NCI-H1105 (cell line): ENCODE measurements at places on chromosomes 3 and 15.

GRCh38 chr3:64954995-64955636 is 267.3 kb upstream of the ADAMTS9 start:
- DNase-seq, result no peak

GRCh38 chr15:41583795-41584194 is 24.8 kb downstream of the TYRO3 start:
- no peak for DNase-seq

GRCh38 chr3:24137958-24138875 is 193.1 kb downstream of the NR1D2 start:
- peak; percentile 70 for DNase-seq

DNA sequence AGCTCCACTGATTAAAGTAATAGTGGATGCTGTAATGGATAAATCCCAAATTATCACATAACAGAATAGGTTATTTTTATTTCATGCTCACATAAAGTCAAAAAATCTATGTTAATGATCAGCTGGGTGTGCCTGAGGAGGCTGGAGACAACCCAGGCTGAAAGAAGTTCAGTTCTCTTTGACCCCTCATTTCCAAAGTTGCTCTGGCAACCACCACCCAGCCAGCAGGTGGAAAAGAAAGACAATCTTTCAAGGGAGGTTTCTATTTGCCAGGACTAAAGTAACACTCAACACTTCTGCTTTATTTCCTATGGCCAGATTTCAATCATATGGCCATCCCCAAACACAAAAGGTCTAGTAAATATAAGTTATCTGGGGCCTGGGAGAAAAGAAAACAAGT is 48.8 kb upstream of the ANKRD28 start:
- DNase-seq, result no peak

- no peak for DNase-seq
Observed at GRCh38 chr3:147414390-147415138, 5.4 kb downstream of the ZIC1 start.

GRCh38 chr3:186520957-186521842 is 23.0 kb downstream of the CRYGS start:
- no peak for DNase-seq

DNA sequence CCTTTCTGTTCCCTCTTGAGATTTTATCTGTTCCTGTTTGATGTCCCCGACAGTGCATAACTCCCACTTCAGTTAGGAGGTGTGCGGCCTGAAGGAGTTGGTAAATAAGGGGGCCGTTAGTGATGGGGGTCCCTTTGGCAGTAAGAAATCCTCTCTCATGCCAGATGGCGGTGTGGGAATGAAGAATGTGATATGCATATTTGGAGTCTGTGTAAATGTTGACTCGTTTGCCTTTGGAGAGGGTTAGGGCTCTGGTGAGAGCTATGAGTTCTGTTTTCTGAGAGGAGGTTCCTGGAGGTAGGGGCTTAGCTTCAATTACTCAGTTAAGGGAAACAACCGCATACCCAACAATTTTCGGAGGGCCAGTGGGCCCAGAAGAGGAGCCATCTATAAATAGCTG is 38.8 kb upstream of the RNF7 start:
- no peak for DNase-seq

GRCh38 chr3:129106320-129106719 is 15.3 kb downstream of the RAB43 start:
- DNase-seq, result no peak

GRCh38 chr3:123750659-123751420 is 133.3 kb downstream of the MYLK start:
- DNase-seq, result no peak

DNA sequence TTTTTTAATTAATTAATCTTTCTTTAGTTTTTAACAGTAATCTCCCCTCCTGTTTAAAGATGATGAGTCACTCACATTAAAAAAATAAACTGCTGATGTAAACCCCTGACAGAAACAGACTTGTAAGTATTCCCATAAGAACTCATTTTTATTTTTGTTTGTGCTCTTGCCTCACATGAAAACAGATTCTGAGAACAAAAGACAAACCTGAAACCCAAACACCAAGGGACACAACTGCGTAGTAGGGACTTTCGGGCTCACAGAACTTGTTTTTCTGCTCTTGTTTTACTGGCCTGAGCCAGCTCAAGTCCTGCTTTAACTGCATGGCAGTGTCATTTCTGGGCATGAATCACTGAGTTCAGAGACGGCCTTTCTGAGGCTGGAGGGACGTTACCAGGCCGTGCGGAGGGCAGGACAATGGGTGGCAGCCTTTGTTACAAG is 600.8 kb downstream of the FOXP1 start:
- no peak for DNase-seq

- DNase-seq, result no peak
Observed at GRCh38 chr3:77232557-77232956, 192.7 kb downstream of the ROBO2 start.

DNA sequence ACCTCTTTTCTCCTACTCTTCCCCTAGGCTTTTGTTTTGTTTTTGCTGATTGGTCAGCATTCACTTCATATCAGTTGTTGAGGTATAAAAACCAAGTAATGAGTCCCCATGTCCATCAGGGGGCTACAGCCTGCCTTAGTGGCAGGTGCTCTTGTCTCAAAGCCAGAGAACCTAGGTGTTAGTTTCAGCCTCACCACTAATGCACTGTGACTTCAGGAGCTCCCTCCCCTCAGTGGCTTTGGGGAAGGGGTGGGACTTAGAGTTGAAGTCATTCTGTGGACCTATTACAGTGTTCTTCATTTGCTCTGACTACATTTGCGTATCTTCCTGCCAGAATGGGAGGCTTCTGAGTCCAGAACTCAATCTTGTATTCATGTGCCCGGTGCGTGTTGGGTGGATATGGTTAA is 41.6 kb downstream of the NR2C2 start:
- DNase-seq, result no peak

DNA sequence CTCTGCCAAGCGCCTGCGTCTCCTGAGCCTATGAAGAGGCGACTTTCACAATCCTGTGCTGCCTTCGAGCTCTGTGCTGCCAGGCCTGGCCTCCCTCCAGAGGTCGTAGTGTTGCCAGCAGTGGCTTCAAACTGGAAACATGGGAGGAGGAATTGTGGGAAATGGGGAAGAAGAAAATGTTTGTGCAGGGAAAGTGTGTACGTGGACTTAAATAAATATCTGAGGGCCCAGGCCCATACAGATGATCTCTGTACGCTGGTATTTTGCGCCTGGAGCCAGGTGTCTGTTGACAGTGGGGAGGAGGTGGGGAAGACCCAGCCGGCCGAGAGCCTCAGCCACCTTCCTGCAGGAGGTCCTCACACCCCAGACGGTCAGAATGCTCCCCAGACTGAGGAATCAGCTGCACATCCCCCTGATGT is 44.6 kb downstream of the ZBTB38 start:
- no peak for DNase-seq

- no peak for DNase-seq
Observed at GRCh38 chr3:24432989-24433388, 61.7 kb downstream of the THRB start.

DNA sequence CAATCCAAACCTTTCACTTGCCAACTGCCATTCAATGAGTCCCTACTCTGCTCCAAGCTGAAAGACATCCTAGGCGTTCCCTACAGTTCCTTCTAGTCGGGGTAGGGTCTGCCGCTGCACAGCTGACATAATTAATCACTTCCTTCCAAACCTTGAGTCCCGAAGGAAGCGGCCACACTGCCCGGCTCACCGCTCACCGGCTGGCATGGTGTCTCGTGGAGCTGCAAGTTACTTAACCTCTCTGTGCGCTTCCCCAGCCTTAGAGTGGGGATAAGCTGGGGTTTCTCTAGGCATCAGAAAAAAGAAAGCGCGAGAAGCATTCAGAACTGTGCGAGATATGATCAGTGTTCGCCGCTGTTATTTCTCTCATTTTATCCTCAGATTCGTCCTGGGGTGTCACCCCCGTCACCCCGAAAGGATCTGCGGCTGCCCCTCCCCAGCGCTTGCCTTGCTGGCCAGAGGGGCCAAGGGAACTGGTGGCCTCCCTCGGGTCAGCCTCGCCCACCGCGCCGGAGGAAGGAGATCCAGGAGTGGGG is 748 bp downstream of the MRPS25 start:
- DNase-seq, result no peak

- DNase-seq, result no peak
Observed at GRCh38 chr3:172577987-172578570, 54.8 kb upstream of the TNFSF10 start.

DNA sequence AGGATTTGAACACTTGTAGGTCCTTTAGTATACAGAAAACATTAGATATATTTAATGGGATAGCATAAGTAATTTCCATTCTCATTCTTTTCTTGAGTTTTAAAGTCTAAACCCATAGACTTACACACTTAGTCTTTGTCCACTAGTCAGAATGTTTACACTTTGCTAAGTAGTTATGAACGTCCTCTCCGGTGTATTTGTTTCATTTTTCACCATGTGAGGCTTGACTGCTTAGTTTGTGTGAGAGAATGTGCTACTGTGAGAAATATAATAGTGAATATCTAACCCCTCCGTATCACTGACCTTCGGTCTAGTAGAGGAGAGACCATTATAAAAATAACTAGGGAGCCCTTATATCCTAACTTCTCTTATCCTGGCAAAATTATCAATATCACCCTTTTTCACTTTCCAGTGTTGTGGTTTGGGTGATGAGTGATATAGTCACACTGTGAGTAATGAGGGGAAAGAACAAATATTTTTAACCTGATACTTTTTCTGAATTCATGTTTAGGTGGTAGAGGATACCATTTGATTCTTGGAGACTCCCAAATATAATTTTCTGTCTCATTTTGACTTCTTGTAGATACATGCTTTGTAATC is 122.4 kb downstream of the UBE2E2 start:
- DNase-seq, result no peak

- DNase-seq, result no peak
Observed at GRCh38 chr3:20288050-20288449, 102.0 kb upstream of the SGO1 start.

DNA sequence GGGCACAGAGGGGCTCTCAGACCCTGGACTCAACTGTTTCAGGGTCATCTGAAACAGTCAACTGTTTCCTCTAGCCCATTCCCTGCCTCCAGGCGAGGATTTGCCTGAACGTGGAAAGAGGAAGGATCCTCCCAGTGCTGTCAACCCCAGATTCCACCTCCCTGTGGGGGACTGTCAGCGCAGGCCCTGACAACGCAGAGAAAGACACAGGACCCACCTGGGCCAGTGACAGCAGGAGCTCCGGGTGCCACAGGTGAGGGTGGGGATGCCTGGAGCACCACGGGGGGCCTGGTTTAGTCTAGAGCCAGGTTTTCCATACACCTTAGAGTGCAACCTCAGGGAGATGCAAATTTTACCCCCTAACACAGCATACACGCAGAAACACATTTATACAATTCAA is 19.5 kb upstream of the LAMP3 start:
- DNase-seq, result no peak

GRCh38 chr3:67090474-67090873 is 92.4 kb downstream of the KBTBD8 start:
- no peak for DNase-seq
